T-helper 1 cell (primary cell): ENCODE measurements at places on chromosomes 5 and 9.

GRCh38 chr9:122370303-122370702 lies 521 bp upstream of the PTGS1 start:
- DNase-seq = no peak

GRCh38 chr9:3736161-3736560 lies 210.4 kb upstream of the RFX3 start:
- no peak for DNase-seq

GRCh38 chr5:87210743-87211142 lies 56.9 kb upstream of the RASA1 start:
- DNase-seq = no peak

- no peak for DNase-seq
These were observed 474.2 kb upstream of the RIOK2 start for GRCh38 chr5:97657239-97657638.

- DNase-seq = peak; percentile 10
These were observed 3.3 kb upstream of the LSM11 start for GRCh38 chr5:157740229-157740610.

- DNase-seq = no peak
These were observed 91.8 kb upstream of the PRSS3 start for GRCh38 chr9:33703430-33704102.

DNA sequence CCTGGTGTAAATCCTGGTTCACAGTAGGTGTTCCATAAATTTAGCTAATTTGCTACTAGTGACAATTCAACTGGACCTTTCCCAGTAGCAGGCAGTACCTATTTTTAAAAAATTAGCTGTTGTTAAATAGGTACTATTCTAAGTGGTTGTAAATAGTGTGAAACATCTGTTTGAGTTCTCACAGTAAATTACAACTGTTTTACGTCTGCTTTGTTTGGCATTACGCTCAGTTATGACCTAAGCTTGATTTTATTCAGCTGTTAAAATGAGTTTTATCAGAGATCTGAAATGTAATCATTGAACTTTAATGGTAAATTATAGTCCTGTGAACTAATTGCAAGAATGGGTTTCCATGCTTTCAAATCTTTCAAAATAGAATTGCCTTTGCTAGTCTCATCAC lies 93.9 kb downstream of the GPBP1 start:
- DNase-seq = no peak

DNA sequence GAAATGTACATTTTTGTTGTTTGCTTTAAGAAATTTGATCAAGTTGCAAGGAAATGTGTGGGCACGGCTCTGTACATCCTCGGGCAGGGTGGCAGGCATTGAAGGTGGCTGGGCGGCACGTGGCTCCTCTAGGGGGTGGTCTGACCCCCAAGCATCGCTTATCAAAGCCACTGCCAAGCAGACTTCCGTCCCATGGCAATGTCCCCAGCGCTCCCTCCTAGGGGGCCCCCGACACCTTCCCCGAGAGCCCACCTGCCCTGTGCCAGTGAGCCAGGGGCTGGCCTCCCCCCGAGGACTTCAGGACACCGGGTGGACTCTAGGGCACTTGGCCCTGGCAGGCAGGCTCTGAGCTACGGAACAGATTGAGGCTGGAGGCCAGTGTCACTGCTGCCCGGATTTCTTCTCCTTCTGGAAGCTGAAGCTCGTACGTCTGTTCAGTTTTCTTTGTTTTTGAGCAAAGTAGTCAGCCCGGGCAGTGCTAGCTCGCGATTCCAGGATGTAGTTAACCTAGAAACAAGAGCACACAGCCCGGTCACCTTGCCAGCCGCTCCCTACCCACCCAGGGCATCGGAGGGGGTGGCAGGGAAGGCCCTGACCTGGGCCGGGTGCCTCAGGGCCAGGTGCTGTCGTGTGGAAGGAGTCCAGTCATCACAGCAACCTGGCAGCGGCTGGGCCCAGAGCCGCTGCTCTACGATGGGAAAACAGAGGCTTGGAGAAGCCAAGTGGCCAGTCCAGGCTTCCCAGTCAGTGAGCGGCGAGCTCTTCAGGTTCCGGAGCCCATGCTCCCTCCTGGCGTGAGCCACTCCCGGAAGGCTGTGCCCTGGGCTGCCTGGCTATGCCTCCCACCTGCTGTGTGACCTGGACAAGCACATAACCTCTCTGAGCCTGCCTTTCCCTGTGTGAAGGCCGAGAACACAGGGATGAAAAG lies 177.1 kb downstream of the GAPVD1 start:
- DNase-seq = no peak

- no peak for DNase-seq
These were observed 2.8 kb upstream of the HSDL2 start for GRCh38 chr9:112377087-112377486.

DNA sequence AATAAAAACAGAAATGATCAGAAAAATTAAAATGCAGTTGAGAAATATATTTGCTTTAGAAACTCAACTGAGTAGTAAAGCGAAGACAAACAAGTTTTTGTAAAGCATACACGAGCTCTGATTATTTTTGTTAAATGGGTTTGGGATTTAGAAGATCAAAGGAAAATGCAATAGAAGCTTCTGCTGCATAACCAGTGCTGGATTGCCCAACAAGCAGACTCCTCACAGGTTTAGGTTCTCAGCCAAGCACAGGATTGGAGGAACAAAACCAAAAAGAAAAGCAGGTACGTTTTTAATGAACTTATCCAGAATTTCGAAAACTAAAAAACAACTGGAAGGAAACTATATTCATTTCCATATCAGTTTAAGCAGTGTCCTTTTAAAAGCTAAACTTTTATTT lies 423.8 kb downstream of the TMEM161B start:
- DNase-seq = no peak

- no peak for DNase-seq
These were observed 32.3 kb downstream of the TMEM174 start for GRCh38 chr5:73205305-73205704.

GRCh38 chr5:136065588-136065987 lies 36.8 kb downstream of the TGFBI start:
- DNase-seq = no peak

- DNase-seq = no peak
These were observed 144.8 kb downstream of the NR3C1 start for GRCh38 chr5:143258559-143259253.

DNA sequence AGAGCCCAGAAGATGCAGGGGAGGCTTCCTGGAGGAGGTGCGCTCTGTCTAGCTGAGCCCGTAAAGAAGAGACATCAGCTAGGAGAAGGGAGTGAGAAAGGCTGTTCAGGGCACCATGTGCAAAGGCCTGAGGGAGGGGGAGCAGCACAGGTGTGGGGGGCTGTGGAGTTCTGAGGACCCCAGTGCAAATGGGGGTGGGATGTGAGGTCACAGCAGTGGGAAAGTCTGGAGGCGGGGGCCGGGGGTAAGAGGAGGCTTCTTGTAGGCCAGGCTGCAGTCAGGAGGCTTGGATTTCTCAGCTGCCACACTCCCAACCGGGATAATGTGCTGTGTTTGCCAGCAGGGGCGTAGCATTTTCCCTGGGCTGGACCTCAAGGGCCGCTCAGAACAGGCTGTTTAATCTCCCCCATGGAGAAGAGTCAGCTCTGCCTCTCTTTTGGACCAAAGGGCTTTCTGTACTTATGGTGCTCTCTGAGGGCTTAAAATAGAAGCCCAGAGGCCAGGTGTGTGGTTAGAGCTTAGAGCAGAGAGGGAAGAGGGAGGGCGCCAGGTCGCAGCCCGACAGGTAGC lies 5.7 kb downstream of the NEURL1B start:
- DNase-seq = no peak

DNA sequence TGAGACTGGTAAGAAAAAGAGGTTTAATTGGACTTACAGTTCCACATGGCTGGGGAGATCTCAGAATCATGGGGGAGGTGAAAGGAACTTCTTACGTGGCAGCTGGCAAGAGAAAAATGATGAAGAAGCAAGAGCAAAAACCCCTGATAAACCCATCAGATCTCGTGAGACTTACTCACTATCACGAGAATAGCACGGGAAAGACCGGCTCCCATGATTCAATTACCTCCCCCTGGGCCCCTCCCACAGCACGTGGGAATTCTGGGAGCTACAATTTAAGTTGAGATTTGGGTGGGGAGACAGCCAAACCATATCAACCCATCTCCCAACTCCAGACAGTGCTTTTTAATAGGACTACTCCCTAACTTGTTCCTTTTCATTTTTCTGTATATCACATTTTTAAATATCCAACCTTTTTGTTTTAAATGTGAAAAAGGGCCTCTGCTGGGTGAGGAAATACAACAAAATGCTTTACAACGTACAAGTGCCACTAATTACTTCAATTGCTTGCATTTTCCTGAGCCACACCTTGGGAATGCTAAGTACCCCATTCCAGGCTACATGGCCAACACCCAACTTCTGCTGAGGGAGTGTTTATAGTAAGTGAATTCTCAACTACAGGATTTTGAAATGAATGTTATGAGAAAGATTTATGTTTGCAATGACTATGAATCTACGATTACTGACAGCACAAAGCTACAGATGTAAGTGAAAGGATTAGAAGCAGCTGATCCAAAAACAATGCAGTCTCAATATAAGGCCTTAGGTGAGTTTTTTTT lies 294.1 kb upstream of the CD180 start:
- DNase-seq = no peak

DNA sequence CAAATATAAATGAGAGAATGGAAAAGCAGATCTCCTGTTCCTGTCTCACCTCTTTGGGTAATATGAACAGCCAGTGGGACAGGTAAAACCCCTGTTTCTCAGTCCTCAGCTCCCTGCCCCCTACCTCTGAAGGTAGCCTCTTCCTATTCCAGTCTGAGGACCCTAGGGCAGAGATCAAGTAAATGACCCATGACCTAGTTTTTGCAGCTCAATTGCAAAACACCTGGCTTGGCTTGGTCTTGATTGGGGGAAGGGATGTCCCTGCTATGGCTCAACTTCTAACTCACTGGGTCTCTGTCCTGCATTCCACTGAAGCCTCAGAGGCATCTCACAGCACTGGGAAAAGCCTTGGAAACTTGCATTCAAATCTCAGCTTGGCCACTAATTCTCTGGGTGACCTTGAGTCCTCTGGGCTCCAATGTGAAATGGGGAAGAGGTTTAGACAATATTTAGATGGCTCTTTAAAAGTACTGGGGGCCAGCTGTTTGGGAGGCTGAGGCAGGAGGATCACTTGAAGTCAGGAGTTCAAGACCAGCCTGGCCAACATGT lies 1.6 kb upstream of the GALT start:
- no peak for DNase-seq

DNA sequence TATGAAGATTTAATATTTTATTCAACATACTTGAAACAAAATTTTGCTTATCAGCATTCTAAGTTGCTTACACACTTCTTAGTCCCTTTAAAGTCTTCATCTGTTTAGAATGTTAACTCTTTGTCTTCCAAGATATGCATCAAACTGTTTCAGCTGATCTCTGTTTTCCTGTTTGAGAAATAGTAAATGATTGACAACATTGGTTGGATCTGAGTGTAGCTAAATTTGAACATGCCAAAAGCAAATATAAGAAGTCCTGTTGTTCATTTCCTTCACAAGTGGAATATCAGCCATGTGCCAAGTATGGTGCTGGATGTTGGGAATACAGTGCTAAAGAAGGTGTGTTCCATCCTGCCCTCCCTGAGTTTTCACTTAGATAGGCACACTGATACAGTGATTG lies 430.4 kb downstream of the EBF1 start:
- DNase-seq = no peak

DNA sequence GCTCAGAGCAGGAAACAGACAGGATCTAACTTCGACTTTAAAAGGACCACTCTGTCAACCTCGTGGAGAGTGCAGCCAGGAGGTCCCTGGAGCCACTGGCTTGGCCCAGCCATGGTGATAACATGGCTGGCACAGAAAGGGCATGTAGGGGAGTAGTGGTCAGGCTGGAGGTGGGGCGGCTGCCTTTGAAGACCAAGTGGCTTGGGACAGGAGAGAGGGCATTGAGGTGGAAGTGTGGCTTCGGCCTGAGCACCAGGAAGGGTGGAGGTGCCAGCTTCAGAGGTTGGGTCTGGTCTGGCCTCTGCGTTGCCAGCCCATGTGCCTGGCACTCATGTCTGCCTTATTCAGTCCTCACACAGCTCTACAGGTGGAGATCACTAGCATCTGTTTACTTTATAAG lies 270.0 kb downstream of the NSG2 start:
- no peak for DNase-seq

GRCh38 chr9:108323615-108324014 lies 532.2 kb downstream of the ACTL7B start:
- DNase-seq = no peak

DNA sequence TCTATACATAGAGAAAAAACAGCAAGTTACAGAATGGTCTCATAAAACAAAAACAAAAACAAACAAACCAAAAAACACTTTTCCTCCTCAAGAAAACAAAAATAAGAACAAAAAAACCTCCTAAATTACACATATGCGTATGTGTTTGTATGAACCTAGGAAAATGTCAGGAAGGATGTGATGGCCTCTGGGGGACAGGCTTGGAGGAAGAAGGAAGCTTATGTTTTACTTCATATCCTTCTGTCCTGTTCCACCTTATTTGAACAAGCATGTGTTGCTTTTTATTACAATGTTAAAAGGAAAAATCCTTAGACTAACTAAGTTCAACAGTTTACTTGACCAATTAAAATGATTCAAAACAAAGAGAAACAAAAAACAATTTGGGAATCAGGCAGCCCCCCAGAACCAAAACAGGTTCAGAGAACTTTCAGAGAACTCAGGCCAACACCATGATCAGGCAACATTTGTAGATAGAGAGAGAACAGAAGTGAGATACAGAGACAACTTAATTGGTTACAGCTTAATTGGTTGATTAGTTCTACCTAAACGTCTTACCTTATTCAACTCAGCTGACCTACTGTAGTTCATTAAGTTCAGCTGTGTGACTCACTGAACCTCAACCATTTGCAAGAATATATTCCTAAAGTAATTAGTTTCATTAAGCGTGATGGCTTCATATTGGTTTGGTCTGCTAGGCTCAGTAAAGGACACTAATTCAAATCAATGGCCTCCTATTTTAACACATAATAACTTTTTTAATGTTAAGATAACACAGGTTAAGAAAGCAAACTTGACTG lies 10.1 kb downstream of the SPAAR start:
- DNase-seq = no peak

GRCh38 chr5:142441616-142442015 lies 116.8 kb upstream of the SPRY4 start:
- DNase-seq = no peak

- DNase-seq = no peak
These were observed 182.2 kb downstream of the NNT start for GRCh38 chr5:43785198-43785597.

GRCh38 chr9:103757062-103757461 lies 337.0 kb upstream of the SMC2 start:
- no peak for DNase-seq

DNA sequence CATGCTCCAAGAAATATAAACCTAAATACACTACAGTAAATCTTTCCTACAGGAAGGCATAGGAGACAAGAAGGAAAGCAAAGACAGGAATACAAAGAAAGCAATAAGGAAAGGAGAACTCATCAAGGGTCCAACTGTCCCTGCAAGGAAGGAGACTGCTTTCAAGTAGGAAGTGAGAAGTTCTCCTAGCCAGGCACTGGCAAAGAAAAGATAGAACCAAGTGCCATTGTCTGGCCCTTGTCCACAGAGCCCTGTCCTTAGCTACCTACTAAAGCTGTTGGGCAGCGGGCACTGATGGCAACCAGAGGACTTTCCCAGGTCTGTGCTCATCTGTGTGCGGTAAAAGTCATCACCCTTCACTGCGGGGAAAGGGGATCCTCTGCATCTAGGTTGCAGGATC lies 108.2 kb downstream of the KLHL3 start:
- no peak for DNase-seq
